SW 1271 (cell line): ENCODE measurements at places on chromosomes 2 and 18.
A peak's percentile ranks its signal among the peaks of the same experiment; 100 is the strongest.

GRCh38 chr2:26299471-26300101 is 46.4 kb upstream of the SELENOI start:
- DNase-seq, result no peak

- DNase-seq, result no peak
These were observed 148.6 kb downstream of the NCK2 start for GRCh38 chr2:105893011-105893995.

- no peak for DNase-seq
These were observed 67.7 kb downstream of the MCFD2 start for GRCh38 chr2:46847726-46848412.

DNA sequence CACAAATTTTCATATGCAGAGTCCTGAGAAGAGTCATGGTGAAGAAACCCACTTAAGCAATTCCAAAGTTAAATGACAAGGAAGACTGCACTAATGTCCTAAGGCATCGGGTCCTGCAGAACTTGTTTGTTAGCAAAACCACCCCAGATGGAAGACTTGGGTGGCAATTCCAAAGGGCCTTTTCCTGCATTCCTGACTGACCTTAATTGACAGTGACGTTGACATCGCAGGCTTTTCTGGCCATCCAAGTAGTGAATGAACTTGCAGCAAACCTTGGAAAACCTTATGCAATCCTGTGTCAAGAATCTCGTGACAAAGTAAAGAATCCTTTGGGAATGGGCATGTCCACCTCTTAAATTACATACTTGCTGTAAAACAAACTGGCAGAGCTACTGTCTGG is 112.5 kb upstream of the SH3BP4 start:
- DNase-seq, result no peak

DNA sequence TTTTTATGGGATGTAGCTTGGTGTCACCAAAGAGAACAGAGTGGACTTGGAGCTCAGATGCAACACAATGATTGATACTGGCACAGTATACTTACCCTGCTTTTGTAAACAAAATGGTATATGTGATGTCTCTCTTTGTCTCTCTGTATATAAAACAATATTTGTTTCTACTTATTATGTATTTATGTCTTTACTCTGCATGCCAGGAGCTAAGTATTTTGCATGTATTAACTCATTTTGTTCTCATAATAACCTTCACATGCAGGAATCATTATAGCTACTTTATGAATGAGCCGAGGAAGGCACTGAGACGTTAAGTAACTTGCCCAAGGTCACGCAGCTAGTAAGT is 27.9 kb upstream of the CASP8 start:
- DNase-seq, result no peak

DNA sequence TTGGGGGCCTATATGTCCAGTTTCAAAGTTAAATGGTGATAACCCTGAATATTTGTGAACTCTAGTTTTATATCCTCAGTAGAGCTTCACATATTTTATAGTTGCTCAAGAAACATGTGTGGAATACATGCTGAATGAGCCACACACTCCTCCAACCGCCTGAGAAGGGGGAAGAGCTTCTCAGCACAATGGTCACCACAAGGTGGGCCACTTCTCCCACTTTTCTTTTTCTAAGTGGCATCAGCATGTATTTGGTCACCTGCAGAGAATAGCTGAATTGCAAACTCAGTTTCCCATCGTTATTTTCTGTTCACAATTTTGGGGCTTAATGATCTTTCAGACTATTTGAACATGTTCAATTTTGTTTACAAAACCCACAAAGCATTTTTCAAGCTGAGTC is 340.5 kb downstream of the PARD3B start:
- DNase-seq, result no peak

DNA sequence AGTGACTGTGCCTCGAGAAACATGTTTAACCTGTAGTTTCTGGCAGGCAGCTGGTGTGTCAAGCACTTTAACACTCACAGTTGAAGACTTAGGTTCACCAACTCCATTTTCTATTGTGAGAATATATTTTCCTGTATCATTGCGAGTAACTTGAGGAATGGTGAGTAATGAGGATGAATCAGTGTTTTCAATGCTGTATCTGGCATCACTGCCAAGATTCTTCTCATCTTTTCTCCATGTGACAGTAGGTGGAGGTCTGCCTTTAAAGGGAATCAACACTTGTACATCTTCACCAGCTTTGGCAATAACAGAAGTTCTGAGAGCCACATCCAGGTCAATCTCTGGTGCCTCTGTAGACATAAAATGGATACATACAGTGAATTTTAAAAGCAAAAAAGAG is 72.8 kb downstream of the PLEKHA3 start:
- DNase-seq, result peak; percentile 39

GRCh38 chr2:152335016-152335725 is at the start of gene FMNL2:
Gene FMNL2 (plus strand): TSS chr2:152335174.
- peak; percentile 61 for DNase-seq

DNA sequence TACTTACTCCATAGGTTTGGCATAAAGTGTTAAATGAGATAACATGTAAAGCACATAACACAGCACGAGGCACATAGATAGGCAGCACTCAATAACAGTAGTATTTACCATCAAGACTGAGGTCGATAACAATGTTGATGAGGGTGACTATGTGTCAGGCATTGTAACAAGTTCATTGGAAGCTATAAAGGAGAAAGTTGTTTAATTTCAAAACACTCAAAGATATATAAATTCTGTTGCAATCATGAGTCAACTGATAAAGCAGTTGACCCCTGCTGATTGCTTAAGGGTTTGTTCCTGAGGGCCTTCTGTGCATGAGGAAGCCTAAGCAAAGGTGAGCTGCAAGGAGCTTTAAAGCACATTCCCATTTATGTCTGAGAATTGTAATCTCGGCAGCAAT is 760.5 kb downstream of the SATB2 start:
- DNase-seq, result no peak

DNA sequence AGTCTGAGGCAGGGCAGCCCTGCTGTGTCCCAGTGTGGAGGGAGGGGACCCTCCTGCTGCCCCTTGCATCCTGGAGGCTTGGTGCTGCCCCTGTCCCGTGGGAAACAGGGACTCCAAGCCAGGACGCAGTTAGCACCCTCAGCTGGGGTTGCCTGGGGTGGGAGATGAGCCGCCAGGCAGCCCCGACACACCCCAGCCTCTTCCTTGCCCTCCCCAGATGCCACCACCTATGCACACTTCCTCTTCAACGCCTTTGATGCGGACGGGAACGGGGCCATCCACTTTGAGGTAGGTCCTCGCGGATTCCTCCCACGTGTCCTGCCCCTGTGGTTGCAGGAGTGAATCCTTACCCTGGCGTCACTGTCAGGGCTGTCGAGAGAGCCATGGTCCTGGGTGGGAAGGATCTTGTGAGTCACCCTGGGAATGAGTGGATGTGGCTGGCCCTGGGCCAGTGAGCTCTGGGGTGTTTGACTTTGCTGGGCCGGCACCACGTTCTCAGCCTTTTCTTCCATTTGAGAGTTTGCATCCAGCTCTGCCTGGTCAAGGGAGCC is 27.5 kb upstream of the FAHD2A start:
- DNase-seq, result no peak

- DNase-seq, result no peak
These were observed 487.3 kb upstream of the NETO1 start for GRCh38 chr18:73355121-73355520.

DNA sequence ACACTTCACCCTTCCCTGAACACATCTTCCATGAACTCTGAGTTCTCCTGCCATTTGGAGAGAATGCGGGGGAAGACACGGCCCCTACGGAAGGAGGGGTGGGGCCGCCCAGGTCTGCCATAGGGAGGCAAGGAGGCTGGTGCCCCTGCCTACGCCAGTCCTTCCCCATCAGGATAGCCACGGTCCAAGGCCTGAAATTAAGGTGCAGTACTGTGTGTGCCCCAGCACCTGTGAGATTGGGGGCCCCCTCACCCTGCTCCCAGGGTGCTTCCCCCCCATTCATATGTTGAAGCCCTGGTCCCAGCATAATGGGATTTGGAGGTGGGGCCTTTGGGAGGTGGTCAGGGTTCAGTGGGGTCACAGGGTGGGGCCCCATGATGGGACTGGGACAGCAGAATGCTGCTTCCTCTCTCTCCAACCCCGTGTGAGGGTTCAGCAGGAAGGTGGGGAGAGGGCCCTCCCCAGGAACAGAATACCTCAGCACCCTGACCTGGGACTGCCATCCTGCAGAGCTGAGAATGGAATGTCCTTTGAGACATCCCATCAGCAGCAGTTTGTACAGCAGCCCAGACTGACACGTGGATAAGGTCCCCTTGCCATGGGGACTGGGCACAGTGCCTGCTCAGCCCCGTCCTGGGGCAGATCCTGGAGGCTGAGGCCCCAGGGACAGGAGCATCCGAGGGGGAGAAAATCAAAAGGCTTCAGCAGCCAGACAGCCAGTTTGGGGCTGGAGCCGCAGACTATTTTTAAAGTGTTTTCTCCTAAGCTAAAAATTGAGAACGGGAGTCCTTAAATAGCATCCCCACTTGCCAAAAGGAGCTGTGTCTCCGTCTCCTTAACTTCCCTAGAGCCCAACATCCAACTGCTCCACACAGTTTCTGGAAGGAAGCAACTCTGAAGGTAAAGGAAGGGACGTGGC is 105.1 kb downstream of the NDUFA10 start:
- no peak for DNase-seq

- no peak for DNase-seq
These were observed 96.2 kb upstream of the EPAS1 start for GRCh38 chr2:46200861-46201605.

DNA sequence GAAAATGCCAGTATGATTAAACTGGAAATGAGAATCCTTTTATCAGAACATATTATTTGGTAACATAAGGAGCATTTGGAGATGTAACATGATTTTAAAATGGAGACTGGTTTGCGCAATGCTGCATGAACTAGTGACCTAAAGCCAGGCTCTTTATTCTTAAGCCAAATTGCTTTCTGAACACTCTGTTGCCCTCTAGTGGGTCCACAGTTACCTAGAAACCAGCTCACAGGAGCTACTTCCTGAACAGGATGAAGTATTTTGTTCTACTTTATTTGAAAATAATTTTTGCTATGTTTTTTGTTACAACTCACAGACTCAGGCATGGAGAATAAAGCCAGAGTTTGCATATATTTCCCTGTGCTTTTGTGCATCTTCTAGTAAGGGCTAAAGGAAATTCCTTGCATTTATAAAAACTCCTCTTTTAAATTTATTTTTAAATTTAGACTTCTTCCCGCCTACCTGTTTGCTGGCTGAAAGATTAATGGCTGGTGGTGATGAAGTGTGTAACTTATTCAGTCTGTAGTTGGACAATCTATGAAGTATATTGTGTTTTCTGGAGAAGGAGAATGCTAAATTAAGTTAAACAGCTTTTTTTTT is 146.7 kb downstream of the PARD3B start:
- peak; percentile 74 for DNase-seq

GRCh38 chr2:67712484-67712883 is 315.4 kb downstream of the ETAA1 start:
- DNase-seq, result no peak

DNA sequence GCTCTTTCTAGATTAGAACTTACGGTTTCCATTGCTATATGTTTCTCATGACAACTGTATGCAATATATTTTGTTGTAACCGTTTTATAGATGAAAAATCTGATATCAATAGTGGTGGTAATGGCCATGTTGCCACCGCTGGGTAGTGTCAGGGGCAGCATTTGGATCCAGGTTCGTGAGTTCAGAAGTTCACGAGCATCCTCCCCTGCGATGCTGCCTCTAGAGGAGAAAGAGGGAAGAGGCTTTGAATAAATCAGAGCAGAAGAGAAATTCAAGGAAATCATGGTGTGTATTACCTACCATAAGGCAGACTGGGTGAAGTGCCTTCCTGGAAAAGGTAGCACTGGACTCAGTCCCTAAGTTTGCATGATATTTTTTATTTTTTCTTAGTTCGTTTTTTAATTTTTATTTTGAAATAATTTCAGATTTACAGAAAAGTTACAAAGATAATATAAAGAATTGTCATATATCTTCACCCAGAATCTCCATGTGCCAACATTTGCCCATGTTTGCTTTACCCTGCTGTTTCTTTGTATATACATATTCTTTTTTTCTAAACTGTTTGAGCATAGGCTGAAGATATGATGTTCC is 3.3 kb upstream of the ZBTB7C start:
- peak; percentile 22 for DNase-seq
